Neural progenitor cell (in vitro differentiated cells): ENCODE measurements at places on chromosomes 7 and 10. TPM values are rescaled to one million over a fixed set of nuclear protein-coding genes. Genes with fewer than 3 reads are reported as not detected.

GRCh38 chr10:11322698-11323097 is 288.8 kb downstream of the USP6NL start:
- no peak for DNase-seq

GRCh38 chr7:157678501-157678900 is 341.7 kb downstream of the DNAJB6 start:
- DNase-seq = peak; percentile 42

- no peak for DNase-seq
Observed at GRCh38 chr10:47268696-47269095, 31.3 kb upstream of the GDF10 start.

GRCh38 chr7:28140979-28141378 is 39.6 kb downstream of the JAZF1 start:
- no peak for DNase-seq

MCM10 gene
- total RNA-seq = 38.2 and 44.5 TPM in 2 replicates

DNA sequence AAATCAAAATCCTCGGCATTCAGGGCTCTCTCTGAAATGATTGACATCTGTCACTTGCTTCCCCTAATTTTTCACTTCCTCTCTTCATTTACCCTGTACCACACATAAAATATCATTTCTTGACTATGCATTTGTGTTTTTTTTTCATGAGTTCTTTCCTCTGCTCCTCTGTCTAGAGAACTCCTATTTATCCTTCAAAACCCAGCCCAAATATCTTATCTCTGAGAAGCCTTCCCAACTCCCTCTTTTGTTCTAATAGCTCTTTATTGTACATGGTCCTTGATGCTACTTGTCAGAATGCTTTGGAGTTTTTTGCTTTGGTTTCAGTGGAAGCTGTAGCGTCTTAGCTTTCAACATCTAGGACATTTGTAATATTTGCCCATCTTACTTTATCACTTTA is 190.2 kb upstream of the CTBP2 start:
- no peak for DNase-seq

GRCh38 chr10:33229252-33229948 is 105.1 kb downstream of the NRP1 start:
- DNase-seq = no peak

DNA sequence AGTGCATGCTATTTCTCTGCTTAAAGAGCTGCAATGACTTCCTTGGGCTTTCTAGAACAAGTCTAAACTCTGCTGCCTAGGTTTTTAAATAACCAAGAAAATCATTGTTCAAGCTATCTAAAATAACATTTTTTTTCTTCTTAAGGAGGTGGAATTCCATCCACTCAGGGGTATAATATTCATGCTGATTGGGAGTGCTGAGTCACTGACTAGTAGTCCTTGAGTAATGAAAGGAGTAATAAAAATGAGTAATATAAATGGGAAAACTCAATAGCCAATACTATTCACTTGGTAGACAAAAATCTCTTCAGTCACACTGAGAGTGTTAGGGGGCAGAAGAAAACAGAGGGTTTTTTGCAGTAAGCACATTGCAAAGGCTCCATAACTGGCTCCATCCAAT is 72.0 kb downstream of the GFRA1 start:
- DNase-seq = no peak

DNA sequence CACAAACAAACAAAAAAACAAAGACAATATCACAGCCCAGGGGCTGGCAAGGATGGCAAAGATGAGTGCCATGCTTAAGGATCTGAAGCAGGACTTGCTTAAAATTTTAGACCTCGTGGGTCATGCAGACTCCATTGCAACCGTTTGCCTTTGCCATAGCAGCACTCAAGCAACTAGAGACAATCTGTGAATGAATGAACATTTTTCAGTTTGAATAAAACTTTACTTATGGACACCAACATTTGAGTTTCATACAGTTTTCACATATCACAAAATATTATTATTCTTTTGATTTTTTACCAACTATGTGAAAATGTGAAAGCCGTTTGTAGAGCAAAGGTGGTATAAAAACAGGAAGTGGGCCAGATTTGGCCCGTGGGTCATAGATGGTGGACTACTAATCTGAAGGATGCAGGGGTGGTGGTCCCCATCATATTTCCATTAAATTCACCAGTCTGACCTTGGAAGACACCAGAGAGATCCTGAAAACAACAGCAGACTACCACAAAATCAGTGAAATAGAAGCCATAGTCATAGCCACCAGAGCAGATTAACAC is 8.3 kb upstream of the RBM17 start:
- no peak for DNase-seq

INSYN2A gene
- total RNA-seq = not detected in 2 replicates

DNA sequence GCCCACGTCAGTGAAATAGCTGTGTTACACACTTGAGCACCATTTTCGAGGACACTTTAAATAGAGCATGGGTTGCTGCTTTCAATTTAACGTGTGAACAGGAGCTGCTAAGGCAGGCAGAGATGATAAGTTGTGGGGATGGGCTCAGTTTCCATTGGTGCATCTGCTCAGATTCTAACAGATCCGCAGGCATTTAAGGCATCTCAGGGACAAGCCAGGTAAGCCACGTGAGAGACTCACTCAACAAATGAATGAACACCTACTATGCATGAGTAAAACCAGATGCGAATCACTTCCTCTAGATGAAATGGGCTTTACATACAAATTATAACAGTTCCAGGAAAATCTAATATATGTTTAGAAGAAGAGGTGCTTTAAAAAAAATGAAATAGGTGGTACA is 34.6 kb downstream of the PLXNA4 start:
- no peak for DNase-seq

- DNase-seq = no peak
Observed at GRCh38 chr7:15099074-15099473, 196.5 kb upstream of the DGKB start.

DNA sequence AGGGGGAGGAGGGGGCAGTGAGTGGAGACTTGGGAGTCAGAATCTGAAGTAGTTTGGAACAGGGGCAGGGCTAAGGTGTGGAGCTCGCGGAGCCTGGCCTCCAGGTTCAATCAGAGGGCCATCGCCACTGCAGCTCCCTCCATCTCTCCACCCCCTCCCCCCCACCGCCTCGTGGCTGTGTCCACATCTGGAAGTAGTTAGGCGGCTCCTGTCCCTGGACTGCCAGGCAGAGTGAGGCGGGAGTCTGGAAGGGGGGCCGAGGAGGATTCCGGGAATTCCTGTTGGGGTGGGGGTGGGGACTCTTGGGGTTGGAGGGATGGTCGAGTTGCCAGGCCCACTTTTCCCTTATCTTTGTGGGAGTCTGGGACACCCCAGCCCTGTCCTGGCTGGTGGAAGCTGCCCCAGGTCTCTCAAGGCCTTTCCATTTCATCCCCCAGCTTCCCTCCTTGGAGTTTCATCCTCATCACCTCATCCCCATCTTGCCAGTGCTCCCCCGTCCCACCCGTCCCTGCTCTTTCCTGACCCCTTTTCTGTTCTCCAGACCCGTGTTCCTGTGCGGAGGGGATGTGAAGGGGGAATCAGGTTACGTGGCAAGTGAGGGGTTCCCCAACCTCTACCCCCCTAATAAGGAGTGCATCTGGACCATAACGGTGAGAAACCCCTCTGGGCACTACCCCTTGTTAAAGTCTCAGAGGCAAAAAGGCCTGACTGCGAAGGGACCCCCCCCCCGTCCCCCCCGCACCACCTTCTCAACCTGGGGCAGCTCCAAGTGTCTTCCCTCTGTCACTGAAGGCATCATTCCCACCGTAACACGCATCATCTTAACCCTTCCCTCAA is 944 bp downstream of the PCOLCE start:
- DNase-seq = peak; percentile 83

- peak; percentile 80 for DNase-seq
Observed at GRCh38 chr10:78626471-78626870, 442.3 kb upstream of the ZMIZ1 start.
